GM12878 (cell line): ENCODE measurements at places on chromosomes 1 and 21. TPM values are rescaled to one million over a fixed set of nuclear protein-coding genes. Genes with fewer than 3 reads are reported as not detected.

- H3K27ac ChIP-seq = no peak overlapping the region
- H3K4me3 ChIP-seq = no peak overlapping the region
- no peaks in the 10 kb centered on the region for H3K4me1 ChIP-seq
- DNase-seq = no peak
- H3K27me3 ChIP-seq = no peaks in the 10 kb centered on the region
- H3K36me3 ChIP-seq = peaks cover 25% of the 10 kb centered on the region
Measured at GRCh38 chr1:44643721-44644334, 30.5 kb downstream of the TMEM53 start.

The DUSP10 gene
- total RNA-seq = 27.6 and 27.7 TPM in 2 replicates

GRCh38 chr1:221965252-221965651, 223.4 kb upstream of the DUSP10 start:
- no peak overlapping the region for H3K4me3 ChIP-seq
- no peaks in the 10 kb centered on the region for H3K27me3 ChIP-seq
- H3K27ac ChIP-seq = no peak overlapping the region
- no peak for DNase-seq

DNA sequence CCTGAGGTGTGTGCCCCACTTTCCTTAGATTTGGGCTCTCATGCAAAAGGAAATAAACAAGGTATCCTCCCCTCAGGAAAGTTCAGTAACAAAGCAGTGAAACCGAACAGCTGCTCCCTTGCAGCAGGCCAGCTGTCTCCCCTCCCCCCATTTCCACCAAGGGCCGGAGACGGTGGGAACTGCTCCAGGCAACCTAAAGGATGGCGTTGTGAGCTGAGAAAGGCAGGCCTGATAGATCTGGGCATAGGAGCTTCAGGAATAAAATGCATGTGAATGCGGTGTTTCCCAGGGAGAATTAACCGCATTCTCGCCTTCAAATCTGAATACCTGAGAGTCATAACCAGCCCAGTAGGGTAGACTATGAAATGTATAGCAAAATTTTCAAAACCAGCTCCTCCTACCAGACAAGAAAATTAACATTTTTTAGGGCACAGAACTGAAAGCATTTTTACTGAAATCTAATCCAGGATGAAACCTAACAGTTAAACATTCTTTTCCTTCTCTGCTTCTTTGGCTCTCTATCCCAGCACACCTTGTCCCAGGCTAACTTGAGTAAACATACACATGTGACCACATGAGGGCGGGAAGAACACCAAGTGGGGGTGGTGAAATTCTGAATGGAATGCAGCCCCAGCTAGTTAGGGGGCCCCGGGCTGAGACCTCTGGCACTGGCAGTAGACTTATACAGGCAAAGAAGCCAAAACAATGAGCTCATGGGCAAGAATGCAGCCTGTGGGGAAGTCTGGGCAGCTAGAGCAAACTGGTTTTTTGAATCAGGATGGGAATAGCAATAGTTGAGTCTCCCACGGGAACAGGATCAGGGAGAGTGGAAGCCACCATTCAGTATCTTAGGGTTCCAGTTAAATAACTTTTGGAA, 11.5 kb downstream of the MCL1 start:
- H3K27ac ChIP-seq = peak overlapping the region; percentile 98
- peaks cover 70% of the 10 kb centered on the region for H3K4me1 ChIP-seq
- H3K36me3 ChIP-seq = peaks cover 2% of the 10 kb centered on the region; the same call in 1 of the 2 replicates
- H3K27me3 ChIP-seq = no peaks in the 10 kb centered on the region

GRCh38 chr1:163290025-163290640, 31.6 kb upstream of the NUF2 start:
- no peaks in the 10 kb centered on the region for H3K4me1 ChIP-seq
- H3K36me3 ChIP-seq = no peaks in the 10 kb centered on the region
- no peak for DNase-seq
- no peak overlapping the region for H3K4me3 ChIP-seq

- peaks cover 15% of the 10 kb centered on the region for H3K4me1 ChIP-seq
- H3K4me3 ChIP-seq = peak overlapping the region; percentile 99
- peaks cover 22% of the 10 kb centered on the region for H3K36me3 ChIP-seq
- H3K27me3 ChIP-seq = no peaks in the 10 kb centered on the region
- no peak for DNase-seq
Measured at GRCh38 chr1:156746728-156747631, 4.5 kb downstream of the HDGF start.

The SPRR2G gene
- total RNA-seq = not detected in 2 replicates

GRCh38 chr21:34642211-34643075, 26.4 kb upstream of the CLIC6 start:
- 0 out of 2 replicates have a peak overlapping the region, but pooled peaks have one; percentile 6 for H3K4me3 ChIP-seq
- peak; percentile 87 for DNase-seq
- H3K27ac ChIP-seq = peak overlapping the region; percentile 97
- no peaks in the 10 kb centered on the region for H3K36me3 ChIP-seq
- no peaks in the 10 kb centered on the region for H3K27me3 ChIP-seq
